Kidney tubule cell (primary cell): ENCODE measurements at places on chromosomes 4 and X.

GRCh38 chr4:46852800-46853199, 56.2 kb downstream of the COX7B2 start:
- DNase-seq: no peak

DNA sequence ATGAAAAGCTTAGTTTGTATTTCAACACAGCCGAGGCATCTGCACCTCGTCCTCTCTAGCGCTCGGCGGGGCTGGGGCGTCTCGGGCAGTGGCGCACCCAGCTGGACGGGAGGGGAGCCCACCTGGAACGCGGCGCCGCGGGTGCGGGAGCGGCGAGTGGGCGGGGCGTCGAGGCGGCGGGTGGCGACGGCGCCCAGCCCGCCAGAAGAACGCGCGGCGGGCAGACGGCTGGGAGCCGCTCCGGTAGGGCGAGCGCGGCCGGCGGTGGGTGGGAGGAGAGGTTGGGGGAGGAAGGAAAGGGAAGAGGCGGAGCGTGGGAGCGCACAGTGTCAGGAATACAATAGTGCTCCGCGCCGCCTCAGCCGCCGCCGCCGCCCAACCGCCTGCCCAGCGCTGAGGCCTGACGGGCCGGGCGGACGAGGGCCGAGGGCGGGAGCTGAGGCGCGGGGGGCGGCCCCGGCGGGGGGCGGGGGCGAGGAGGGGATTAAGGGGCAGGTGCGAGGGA, at the start of gene JADE3:
Gene JADE3, plus strand, starts transcription at position 324 of the 505 bp plus-strand sequence. CDS start 72,474 bp downstream, outside the sequence.
- peak; percentile 77 for DNase-seq

DNA sequence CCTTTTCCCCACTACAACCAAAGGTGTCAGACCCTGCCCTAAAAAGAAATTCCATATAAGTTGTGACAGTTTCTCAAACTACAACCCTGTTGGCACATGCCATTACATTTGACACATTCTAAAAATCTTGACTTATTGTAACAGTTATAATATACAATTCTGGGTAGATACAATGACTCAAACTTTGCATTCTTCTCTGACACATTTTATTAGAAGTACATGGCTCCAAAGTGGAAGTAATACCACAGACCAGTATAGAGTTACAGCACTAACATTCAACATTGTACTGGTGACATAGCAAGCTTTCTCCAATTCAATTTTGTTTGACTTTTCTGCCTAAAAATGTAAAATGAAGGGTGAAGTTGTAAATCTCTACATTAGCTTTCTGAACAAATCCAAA, 196.6 kb upstream of the ETNPPL start:
- no peak for DNase-seq

DNA sequence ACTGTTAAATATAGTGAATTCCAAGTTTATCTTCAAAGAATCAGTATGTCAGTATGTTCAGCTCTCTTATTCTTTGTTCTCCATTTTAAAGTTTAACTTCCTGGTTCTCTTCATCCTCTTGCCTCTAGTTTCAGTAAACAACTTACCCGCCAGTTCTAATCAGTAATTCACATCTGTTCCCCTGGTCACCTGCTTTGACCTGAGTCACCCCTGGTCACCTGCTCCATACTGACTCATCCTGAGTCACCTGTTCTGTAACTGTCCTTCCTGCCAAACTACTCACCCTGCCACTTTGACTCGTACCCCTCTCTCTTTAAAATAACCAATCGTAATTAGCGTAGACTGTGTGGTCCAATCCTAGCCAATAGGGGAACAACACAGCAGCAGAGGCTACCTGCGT, 992.7 kb upstream of the HS3ST1 start:
- DNase-seq: peak; percentile 41

GRCh38 chr4:109232681-109233080, 69.8 kb downstream of the COL25A1 start:
- DNase-seq: no peak

DNA sequence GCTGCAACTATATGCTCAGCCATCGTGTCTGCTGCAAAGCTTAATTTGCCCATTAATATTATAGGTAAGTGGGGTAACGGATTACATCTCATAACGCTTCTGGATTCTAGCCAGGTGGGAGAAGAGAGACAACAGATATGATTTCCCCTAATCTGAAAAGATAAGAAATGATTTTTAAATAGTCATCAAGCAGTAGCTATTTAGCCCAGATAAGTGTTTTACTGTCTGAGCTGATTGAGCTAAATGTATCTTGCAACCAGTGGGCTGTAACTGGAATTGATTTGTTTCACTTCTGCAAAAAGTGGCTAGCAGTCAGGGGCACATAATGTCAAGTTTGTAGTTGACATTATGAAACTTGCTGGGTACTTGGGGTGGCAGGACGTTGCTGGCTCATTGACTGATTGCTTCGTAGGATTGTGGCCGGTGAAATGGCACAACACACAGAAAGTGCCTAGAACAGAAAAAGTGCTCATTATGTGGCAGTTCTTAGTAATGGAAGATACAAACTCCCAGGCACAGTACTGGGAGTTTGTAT, 18.5 kb downstream of the LAP3 start:
- DNase-seq: no peak

DNA sequence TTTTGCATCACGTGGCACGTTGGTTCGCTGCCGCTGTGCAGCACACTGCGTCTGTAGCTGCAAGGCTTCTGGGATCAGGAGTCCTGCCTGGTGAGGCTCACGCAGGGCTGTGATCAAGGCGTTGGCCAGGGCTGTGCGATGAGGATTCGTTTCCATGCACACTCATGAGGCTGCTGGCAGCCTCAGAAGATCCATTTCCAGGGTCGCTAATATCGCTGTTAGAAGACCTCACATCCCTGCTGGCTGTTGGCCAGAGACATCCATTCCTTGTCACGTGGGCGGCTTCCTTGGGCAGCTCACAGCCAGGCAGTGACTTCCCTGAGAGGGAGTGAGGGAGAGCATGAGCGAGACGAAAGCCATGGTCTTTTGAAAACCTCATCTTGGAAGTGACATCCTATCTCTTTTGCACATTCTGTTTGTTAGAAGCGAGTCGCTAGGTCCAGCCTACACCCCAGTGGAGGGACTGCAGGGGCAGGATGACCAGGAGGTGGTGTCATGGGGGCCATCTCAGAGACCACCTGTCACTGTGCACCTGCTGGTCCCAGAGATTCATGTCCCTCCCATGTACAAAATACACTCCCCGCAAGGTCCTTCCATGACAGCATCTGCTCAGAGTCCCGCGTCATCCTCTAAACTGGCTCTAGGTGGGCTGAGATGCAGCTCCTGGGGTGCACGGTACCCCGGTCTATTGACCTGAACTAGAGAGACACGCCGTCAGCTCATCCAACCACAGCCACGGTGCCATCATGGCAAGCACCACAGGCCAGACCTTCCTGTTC, 12.2 kb downstream of the RGS12 start:
- DNase-seq: peak; percentile 43

- DNase-seq: no peak
These were observed 71.0 kb downstream of the IRF2 start for GRCh38 chr4:184403384-184403781.

- no peak for DNase-seq
These were observed 34.9 kb upstream of the PPP2R2C start for GRCh38 chr4:6507345-6507744.

DNA sequence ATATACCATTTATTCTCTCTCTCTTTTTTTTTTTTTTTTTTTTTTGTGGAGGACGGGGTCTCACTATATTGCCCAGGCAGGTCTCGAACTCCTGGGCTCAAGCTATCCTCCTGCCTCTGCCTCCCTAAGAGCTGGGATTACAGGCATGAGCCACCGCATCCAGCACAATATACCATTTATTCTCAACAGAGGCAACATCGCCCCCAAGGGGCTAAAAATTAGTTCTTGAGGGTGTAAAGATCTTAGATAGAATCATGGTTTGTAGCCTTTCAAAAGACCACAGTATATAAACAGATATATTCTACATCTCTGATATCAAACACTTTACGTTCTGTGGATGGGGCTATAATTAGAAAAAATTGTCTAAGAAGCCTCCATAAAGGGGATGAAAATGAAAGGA, 39.8 kb upstream of the TCEAL2 start:
- no peak for DNase-seq

- DNase-seq: peak; percentile 66
These were observed 52.4 kb downstream of the USP46 start for GRCh38 chr4:52606726-52607125.

DNA sequence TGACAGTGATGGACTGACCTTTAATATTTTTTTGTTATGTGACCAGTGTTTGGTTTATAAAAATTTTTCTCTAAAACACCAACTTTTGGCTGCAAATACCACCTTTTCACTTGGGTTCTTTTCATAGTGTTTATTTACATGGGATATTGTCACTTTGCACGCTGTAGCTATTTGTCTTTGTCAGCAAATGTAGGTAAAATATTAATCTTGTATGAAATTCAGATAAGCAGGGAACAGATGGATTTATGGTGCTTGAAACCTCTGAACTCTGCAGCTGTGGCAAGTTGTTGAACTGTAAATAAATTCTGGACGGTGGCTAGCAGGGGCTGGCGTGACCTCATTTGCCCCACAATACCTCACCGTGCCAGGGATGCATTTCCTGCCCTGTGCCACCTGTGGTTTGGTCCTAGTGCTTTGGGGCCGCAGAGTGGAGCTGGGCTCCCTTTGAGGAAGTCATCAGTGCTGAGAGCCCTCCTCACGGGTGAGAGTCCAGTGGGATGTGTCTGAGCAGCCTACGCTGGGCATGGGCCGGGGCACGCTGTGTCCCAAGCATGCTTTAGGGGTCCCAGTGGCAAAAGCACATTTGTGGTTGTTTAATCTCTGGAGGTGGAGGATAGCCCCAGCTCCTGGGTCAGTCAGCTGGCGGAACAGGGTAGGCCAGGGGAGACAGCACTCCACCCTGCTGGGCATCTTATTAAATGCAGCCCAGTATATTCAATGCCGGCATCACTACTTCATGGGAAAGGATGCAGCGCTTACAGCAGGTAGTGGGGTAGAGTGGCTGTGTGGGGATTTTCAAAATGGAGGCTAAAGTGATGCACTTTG, 108.6 kb downstream of the TBL1X start:
- DNase-seq: peak; percentile 60

DNA sequence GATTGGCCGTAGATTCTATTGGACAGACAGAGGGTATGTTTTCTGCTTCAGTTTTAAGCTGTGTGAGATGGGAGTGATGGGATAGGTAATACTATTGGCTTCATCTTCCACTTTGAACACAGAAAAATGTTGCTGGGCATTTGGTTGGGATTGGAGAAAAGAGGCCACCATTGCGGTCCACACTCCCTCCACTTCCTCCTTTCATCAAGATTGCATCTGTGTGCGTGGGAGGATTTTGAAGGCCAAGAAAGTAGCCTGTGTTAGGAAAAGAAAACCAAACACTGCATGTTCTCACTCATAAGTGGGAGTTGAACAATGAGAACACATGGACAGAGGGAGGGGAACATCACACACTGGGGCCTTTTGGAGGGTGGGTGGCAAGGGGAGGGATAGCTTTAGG, 56.4 kb downstream of the EGF start:
- DNase-seq: no peak

DNA sequence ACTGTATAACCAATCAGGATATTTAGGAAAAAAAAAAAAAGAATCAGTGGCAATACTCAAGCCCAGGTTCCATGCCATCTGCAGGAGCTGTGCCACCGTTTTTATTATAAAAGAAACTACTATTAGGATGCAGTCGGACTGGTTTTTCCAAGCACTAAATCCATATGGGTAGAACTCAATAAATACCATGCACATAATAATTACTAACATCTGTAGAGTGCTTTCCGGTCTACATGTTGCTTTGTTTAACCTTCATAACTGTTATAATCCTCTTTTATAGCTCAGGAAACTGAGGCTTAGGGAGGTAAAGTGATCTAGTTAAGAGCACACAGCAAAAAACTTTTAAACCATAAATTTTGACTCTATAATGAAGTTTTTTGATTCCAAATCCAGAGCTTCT, 24.0 kb downstream of the ARSJ start:
- DNase-seq: no peak

- DNase-seq: peak; percentile 34
These were observed 2.4 kb downstream of the TFDP3 start for GRCh38 chrX:133215747-133216146.

GRCh38 chr4:128583753-128584712, 225.5 kb upstream of the JADE1 start:
- no peak for DNase-seq

GRCh38 chr4:76055016-76055415, 19.1 kb upstream of the CXCL11 start:
- DNase-seq: peak; percentile 13

DNA sequence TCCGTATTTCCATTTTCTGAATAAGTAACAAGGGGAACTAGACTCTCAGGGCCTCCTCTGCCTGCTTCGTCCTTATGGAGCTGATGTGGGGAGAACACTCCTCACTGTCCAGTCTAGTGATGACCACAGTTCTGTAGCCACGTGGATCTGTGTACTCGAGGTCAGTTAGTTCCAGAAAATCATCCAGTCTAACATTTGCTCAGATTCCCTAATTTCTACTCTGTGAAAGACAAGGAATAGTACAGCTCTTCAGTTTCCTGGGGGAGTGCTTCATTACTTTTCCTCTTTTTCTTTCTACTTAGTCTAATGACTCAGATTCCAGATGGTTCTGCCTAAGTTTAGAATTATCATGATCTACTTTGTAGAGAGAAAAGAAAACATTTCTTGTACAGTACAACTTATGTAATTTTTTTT, 82.6 kb downstream of the SORBS2 start:
- no peak for DNase-seq

DNA sequence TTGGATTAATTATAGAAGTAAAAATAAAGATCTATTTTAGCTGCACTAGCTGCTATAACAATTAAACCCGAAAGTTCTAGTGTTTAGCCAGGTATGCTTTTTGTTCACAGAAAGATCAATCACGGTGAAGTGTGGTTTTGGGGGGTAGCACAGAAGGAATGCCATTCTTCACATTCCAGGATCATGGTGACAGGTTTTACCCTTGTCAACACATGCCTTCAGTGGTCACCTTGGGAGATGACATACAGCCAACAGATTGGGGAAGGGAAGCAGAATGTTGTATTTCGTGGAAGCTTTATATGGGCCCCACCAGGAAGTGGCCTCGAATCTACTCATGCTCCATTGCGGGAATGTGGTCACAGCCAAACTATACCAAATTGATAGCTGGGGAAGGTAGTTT, 753.6 kb downstream of the RAPGEF2 start:
- peak; percentile 68 for DNase-seq

- peak; percentile 92 for DNase-seq
These were observed 279.9 kb upstream of the SLIT2 start for GRCh38 chr4:19971829-19972228.

GRCh38 chr4:180999217-180999616, 1244.0 kb upstream of the TENM3 start:
- DNase-seq: no peak

- peak; percentile 23 for DNase-seq
These were observed 140.0 kb downstream of the DCK start for GRCh38 chr4:71133491-71133890.

DNA sequence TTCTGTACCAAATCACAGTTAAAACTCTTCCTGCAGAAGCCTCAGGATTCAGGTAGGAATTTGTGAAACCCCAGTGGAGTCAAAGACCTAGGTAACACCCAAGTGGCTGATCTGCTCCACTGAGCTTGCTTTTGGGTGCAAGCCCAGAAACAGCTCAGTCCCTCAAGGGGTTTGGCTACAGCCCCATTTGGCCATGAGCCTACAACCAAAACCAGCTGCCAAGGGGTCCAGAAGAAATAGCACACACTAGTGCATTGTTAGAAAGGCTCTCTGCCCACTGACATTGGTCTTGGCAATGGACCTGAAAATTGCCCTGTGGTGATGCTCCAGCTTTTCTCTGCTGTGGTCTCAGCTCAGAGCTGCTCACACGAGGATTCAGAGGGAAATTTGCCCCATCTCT, 577.4 kb upstream of the INTU start:
- peak; percentile 79 for DNase-seq

- peak; percentile 18 for DNase-seq
These were observed 88.8 kb downstream of the SORCS2 start for GRCh38 chr4:7280926-7281690.
